WTC11 (cell line): ENCODE measurements at places on chromosomes 7 and 10.

- DNase-seq, result peak; percentile 22
Observed at GRCh38 chr7:107725138-107725740, 18.7 kb upstream of the CBLL1 start.

- DNase-seq, result no peak
Observed at GRCh38 chr10:101397140-101397539, 43.2 kb downstream of the BTRC start.

GRCh38 chr10:3668276-3668965 is 116.6 kb downstream of the KLF6 start:
- peak; percentile 66 for DNase-seq

GRCh38 chr7:103564416-103564815 is 118.4 kb upstream of the SLC26A5 start:
- DNase-seq, result no peak

- DNase-seq, result no peak
Observed at GRCh38 chr7:69365651-69366192, 232.6 kb upstream of the AUTS2 start.

- peak; percentile 60 for DNase-seq
Observed at GRCh38 chr7:142603870-142604448, 145.3 kb upstream of the PRSS1 start.

DNA sequence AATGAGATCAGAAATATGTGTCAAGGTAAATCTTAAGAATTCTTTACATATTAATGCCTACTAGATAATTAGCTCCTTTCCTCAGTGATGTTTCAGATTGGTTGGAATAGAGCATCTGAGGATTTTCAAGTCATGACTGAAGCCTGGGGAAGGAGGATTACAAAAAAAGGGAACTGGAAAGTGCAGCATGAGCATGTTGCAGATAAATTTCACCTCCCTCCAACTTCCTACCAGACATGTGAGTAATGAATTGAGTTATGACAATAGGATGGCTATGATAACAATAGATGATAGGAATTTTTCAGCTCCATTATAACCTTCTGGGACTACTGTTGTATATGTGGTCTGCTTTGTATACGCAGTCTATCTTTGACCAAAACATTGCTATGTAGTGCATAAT is 104.2 kb upstream of the RAB18 start:
- no peak for DNase-seq

GRCh38 chr10:86775056-86775869 is 18.8 kb downstream of the BMPR1A start:
- DNase-seq, result no peak

- DNase-seq, result no peak
Observed at GRCh38 chr10:23294638-23295247, 49.9 kb downstream of the C10orf67 start.

DNA sequence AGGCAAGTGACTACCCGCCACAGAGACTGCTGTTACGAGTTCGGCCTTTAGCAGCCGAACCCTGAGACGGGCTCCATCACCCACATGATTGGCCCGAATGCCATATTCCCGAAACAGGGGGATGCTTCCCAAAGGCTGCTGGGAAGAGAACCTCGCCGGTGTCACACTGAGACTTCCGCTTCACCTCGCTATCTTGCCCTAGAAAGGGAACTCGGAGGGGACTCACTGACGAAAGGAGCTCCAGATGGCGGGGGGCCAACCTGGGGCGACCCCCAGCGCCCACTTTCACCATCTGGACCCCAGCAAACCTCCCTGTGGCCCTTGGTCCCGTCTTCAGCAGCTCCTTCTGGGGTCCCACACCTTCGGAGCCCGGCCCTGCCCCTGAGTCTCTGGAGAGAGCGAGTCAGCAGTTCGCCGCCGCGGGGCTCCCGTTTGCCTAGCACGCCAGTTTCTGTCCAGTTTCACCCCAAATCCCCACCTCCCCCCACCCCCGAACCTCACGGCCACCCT is 529 bp downstream of the HPS1 start:
- peak; percentile 53 for DNase-seq

- DNase-seq, result no peak
Observed at GRCh38 chr10:126924180-126924914, 19.1 kb downstream of the DOCK1 start.

DNA sequence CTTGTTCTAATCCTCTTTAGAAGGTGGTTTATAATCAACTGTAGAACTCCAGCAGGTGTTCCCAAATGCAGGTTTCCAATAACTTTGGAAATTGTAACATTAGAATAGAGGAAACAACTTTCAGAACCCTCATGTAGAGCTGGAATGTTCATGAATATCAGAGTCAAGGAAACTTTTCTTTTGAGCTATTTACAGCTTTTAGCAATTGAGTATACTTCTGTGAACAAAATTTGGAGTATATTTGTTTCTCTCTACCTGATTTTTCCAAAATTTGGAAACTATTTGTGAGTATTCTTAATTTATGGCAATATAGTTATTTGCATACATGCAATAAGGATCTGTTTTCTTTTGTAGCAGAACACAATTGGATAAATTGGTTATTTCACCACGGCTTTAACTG is 2.8 kb upstream of the CFAP43 start:
- DNase-seq, result no peak

DNA sequence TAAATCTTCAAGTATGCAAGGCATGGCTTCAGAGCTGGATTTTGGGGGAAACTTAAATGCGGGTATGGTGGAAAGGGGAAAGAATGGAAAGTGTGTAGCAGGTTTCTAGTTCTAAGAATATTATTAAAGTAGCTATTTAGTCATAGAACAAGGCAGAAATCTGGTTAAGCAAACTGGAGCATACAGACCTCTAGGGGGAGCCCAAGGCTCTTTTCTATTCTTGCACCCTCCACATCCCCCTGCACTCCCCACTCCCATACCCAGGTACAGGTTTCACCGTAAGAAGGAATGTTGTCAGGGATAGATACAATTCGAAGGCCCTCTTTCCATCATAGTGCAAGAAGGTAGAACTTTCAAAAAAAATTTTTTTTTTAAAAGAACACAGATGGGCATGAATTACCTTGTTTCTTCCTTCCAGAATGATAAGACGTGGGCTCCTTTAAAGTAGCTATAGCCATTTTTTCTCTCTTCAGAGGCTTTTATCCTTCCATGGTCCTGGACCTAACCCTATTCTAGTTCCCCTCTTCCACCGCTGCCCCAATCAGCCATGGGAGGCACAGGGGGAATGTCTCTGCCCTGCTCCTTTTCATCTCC is 41.5 kb upstream of the SMIM30 start:
- peak; percentile 41 for DNase-seq

- DNase-seq, result no peak
Observed at GRCh38 chr10:23065181-23065948, 30.0 kb upstream of the MSRB2 start.

DNA sequence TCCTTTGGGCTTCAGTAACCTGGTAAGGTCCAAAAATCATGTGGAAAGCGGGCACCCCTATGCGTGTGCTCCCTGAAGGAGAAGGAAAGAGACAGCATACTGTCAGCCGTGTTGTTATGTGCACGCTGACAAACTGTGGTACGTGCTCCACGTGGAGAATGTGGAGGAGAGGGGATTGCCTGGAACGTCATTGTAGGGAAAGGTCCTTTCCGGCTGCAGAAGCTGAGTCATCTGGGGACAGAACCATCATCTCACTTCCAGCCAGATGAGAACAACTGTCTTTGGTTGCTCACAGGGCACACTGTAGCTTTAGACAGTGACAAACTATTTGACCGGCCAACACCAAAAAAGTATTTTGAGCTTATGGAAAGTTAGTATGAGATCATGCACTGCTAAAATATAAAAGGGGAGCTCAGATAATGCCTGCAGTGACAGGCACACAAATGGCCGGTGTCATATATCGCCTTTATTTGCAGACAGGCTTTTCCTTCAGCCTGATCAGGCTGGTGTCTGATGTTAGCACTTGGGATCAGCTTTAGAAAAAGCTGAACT is 38.8 kb upstream of the GRB10 start:
- no peak for DNase-seq

DNA sequence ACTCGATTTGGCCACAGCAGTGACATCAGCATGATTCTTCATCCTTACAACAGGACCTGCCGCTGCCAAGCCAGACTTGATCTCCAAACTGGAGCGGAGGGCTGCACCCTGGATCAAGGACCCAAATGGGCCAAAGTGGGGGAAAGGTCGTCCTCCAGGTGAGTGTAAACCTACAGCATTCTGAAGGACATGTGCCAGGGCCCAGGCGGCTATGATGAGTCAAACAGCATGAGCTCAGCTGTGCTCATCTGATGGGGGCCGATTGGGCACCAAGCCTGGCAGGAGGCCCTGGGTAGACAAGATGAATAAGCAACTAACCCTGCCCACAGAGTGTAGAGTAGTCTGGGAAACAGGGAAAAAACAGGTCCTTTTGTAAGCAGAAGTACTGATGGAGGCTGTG is 14.4 kb upstream of the ATP6V0E2 start:
- DNase-seq, result no peak

GRCh38 chr7:149872419-149873073 is 1.2 kb upstream of the ATP6V0E2 start:
- DNase-seq, result peak; percentile 49

DNA sequence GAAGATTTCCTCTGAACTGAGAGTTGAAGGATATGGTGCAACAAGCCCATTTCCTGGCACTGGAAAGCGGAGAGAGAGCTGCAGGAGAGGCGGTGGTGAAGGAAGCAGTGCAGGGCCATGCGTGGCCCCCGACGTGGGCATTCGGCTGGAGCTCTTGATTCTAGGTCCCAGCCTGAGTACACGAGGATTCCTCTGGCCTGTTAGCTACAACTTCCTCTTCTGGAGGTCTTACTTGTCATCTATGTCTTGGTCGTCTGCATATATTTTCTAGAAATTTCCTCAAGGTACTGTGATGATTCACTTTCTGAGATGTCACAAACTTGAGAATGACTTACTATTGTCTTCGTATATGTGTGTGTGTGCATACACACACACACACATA is 59.2 kb upstream of the JAZF1 start:
- DNase-seq, result no peak

DNA sequence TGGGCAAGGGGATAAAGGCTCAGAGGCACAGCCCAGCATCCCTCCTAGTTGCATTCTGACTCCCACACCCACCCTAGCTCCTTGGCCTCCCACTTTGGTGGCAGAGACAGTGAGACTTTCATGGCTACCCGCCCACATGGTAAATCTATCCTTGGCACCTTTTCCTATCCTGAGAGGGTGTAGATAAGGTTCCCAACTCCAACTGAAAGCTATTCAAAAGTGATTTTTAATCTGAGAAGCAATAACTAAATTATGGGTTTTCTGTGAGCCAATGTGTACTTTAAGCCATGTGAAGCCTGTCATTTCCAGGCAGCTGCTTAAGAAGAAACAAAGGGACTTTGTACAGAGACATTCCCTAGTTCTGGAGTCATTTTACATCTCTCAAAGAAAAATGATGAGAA is 9.1 kb downstream of the LAMB1 start:
- DNase-seq, result no peak

- no peak for DNase-seq
Observed at GRCh38 chr10:19316204-19316870, 267.7 kb downstream of the MALRD1 start.

DNA sequence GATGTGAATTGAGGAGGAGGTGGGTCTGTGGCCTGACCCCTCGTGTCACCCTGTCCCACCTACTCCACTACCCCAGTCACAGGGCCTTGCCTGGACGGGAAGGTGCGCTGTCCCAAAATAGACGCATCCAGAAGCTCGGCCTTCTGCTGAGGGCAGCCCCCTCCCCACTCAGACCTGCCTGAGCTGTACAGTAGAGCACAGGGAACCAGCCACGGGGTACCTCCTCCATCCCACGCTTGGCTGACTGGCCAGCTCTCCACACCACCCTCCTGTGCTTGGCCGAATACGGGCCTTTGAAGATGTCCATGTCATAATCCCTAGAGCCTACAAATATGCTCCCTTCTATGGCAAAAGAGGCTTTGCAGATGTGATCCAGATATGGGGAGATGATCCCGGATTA is 88.3 kb downstream of the CHST15 start:
- DNase-seq, result no peak

DNA sequence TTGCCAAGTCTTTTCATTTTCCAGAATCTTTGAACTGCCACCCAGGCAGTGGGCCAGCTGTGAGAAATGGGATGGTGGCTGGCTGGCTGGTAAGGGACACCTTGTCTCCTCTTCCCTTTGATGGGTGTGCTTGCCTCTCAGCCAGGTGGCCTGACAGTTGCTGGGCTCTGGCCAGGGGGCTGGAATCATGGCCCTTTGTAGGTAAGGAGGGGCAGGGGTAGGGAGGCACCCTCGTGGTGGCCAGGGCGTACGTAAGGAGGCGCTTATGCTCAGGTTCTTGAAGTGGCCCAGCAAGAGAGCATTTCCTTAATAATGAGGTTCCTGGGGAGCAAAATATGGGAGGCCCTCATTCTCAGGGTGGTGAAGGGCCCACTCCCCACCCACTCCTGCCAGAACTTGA is 33.0 kb upstream of the GOLGA7B start:
- DNase-seq, result no peak

DNA sequence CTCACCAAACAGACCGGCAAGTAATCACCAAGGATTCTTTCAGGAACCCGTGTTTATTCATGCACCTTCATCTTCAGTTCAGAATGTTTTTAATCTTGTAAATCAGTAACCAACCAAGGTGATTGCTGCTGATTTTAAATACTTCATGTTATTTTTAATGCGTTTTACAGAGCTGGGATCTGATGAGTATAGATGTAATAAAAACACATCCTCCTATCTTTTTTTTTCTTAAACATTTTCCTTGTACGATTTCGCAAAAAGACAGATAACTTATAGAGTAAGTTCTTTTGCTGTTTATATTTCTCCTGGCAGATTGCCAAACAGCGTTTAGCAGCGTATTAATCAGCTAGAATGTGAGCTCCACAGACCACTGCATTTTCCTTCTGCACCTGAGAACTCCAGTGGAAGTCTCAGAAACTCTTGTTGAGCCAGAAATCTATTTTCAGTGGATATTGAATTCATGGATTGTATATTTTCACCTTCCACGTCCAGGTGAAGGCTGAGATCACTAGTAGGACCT is 397.8 kb upstream of the NRP1 start:
- no peak for DNase-seq

DNA sequence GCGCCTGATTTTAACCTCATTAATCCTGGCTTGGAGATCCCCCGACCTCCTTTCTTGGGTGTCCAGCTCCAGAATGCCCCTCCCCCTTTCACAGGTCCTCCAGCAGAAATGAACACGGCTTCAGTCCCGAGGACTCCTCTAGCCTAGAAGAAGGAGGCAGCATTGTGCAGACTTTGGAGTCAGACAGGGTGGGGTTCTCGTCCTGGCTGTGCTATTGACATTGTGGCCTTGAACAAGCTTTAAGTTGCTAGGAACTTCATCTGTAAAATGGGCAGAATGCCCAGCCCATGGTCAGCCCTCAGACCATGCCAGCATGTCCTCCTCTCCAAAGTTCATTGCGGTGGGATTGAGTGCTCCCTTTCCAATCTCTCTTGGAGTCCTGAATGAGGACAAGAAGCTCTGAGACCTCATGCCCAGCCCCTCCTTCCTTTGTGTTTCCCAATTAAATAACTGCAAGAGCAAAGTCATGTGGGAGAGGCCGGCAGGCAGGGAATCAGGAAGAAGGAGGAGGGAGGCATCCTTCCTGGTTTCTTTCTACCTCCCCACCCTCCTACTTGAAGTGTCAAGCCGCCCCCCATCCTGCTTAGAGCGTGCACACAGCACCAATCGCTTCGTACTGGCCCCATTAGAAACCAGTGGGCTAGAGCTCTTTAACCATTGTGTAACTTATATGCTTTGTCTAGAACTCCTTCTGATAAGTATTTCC is 86.4 kb downstream of the RBM20 start:
- no peak for DNase-seq

GRCh38 chr7:22551768-22552513 is 52.0 kb upstream of the STEAP1B start:
- no peak for DNase-seq

- no peak for DNase-seq
Observed at GRCh38 chr10:10821926-10822325, 195.7 kb upstream of the CELF2 start.
